Stimulated activated CD4-positive, alpha-beta T cell treated with anti-CD3 and anti-CD28 coated beads, Interleukin-1b, Interleukin-23, amount 100 ng/mL, for 1 hour (primary cell): ENCODE measurements at places on chromosomes 7 and 10.

- DNase-seq: no peak
These were observed 85.5 kb upstream of the AKR1E2 start for GRCh38 chr10:4740471-4740870.

DNA sequence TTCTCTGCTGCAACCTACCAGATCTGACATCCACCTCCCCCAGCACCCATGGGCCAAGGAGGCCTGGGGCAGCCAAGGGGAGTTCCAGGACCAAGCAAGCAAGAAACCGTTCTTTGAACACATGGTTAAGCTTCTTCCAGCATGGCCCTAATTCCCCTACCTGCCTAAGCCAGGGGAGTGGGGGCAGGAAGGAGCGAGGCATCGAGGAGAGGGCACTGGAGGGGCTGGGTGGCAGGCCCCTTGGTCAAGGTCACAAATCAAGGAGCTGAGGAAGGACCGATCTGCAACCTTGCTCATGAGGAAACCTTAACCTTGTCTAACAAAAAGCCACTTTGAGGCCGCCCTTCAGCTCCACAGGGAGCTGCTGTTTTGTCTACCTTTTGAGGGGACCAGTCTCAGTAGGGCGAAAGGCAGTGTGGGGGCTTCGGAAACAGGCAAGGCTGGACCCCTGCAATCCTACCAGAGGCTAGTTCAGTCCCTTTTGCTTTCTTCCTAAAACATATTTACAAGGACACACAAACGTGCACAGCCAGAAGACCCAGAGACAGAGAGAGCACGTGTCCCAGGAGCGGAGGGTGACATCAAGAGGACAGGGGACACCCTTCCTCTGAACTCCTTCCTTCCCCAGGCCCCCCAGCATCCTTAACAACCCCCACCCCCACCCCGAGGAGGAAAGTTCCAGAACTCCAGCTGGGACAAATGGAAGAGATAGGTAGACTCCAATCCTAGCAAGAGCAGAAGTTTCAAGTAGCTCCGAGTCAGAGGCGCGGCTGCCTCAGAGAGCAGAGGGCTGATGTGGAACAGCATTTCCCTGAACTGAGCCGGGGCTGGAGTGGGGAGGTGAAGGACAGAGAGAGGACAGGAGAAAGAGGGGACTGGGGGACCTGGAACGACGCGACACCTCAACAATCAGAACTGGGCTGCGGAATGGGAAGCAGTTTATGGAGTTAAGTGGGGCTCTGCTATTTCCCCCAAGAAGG, 28.2 kb downstream of the SPOCK2 start:
- DNase-seq: no peak

DNA sequence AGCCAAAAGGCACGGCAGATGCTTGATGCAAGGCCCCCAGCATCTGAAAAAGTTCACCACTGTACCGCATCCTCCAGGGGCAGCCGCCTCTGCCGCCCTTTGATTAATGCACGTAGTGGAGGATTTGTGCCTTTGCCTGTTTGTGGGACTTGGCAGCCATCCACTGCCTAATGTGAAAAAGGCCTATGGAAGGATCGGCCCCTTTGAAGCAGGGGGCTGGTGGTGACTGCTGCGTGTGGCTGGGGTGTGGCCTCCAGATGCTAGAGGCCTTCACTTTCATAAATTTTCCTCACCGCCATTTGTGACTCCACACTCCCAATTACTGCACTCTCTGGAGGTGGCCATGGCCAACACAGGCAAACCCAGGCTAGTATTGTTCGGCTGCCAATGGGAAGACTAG, 226.0 kb downstream of the BMPER start:
- DNase-seq: no peak

- DNase-seq: no peak
These were observed 15.3 kb downstream of the HNRNPA2B1 start for GRCh38 chr7:26185131-26185843.

DNA sequence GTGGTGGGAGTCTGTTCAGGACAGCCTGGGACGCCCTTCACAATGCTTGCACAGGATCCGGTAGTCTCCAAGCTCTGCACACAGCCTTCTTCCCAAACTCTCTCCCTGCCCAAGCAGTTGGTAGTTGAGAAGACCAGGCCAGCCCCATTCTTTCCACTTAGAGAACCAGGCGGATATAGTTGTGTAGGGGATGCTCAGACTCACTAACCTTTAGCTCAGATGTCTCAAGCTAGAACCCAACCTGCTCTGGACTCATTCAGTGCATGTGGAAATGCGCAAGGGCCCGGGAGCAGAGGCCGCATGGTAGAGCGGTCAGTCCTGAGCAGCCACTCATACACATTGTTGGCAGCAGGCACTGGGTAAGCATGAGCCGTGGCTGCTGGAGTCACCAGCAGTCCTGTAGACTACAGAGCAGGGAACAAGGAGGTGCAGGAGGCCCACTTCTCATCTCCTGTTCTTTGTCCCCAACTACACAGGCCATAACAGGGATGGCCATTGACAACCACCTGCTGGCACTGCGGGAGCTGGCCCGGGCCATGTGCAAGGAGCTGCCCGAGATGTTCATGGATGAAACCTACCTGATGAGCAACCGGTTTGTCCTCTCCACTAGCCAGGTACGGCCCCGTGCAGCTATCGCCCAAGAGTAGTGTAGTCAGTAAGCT, 17.2 kb upstream of the C10orf53 start:
- no peak for DNase-seq
